A549 treated with AZD2906 at 1 μM for 4 hours (cell line): ENCODE measurements at places on chromosomes 1 and 21. TPM values are rescaled to one million over a fixed set of nuclear protein-coding genes. Genes with fewer than 3 reads are reported as not detected.

Gene GIPC2
- total RNA-seq, result 0.01 to 0.06 TPM (median 0.02 TPM) in 5 replicates

Gene AZIN2
- 0.57 to 1.1 TPM (median 0.76 TPM) in 5 replicates for total RNA-seq

Gene FCGR3B
- total RNA-seq, result not detected in 5 replicates

Gene HES3
- not detected in 5 replicates for total RNA-seq

Gene FAM72B
- total RNA-seq, result 5.3 to 6.8 TPM (median 5.8 TPM) in 5 replicates

Gene DFFA
- total RNA-seq, result 19.6 to 25.1 TPM (median 21.9 TPM) in 5 replicates

Gene ATP1A2
- 0.08 to 0.19 TPM (median 0.15 TPM) in 5 replicates for total RNA-seq

Gene TFF2
- total RNA-seq, result not detected in 5 replicates

Gene VCAM1
- 0.04 to 0.08 TPM (median 0.05 TPM) in 5 replicates for total RNA-seq

Gene KCNA2
- 0.02 to 0.05 TPM (median 0.03 TPM) in 5 replicates for total RNA-seq

Gene FGGY
- 1.9 to 2.8 TPM (median 2.0 TPM) in 5 replicates for total RNA-seq

Gene RIT1
- total RNA-seq, result 18.3 to 22.3 TPM (median 20.0 TPM) in 5 replicates

Gene SPATA46
- not detected in 5 replicates for total RNA-seq

Gene ESRRG
- not detected in 5 replicates for total RNA-seq

Gene C1orf87
- total RNA-seq, result not detected in 5 replicates

Gene C1orf116
- total RNA-seq, result 4.9 to 6.7 TPM (median 6.0 TPM) in 5 replicates

Gene LIPI
- total RNA-seq, result not detected in 5 replicates

Gene C1orf198
- 17.6 to 20.3 TPM (median 18.4 TPM) in 5 replicates for total RNA-seq

Gene EDEM3
- 6.5 to 9.0 TPM (median 7.2 TPM) in 5 replicates for total RNA-seq

Gene TINAGL1
- total RNA-seq, result 0.31 to 0.72 TPM (median 0.55 TPM) in 5 replicates

Gene VWA1
- 3.7 to 15.9 TPM (median 14.0 TPM) in 5 replicates for total RNA-seq
